ENCODE measurements at places on chromosomes 16 and 17. TPM values are rescaled to one million over a fixed set of nuclear protein-coding genes. Genes with fewer than 3 reads are reported as not detected.

DNA sequence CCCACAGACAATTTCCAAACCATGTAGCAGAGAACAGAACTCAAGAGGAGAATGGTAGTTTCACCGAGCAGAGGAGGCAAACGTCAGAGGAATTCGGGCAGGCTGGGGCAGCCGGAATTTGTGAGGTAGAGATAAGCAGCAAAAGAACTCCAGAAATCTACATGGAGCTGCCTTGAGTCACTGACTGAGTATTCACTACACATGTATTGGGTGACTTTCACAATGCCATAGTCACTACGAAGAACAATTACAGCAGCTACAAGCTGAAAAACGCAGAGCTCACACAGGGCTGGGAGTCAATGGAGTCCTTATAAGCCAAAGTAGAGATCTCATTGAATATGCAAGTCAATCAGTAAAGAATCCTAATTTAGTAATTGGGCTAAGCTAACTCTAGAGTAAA lies 13.4 kb downstream of the CMC2 start:
- peak; percentile 48 for ATAC-seq

DNA sequence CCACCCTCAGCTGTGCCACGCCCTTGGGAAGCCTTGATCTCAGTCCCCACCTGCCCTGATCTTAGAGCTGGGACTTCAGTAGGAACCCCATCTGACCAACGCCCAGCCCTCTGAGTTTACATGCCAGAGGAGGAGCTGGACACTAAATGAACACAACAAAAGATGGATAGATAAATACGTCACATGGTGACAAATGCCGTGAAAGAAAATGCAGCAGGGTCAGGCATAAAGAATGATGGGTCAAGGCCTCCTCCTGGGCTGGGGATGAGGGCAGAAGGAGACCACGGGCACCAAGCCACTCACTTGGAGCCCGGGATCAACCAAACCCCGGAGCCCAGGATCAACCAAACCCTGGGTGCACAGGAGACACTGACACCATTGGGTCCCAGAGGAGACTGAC lies 354.9 kb downstream of the C16orf95 start:
- ATAC-seq: no peak

KRT20 gene
- not detected for total RNA-seq

ERAL1 gene
- total RNA-seq: 29.1 TPM

DNA sequence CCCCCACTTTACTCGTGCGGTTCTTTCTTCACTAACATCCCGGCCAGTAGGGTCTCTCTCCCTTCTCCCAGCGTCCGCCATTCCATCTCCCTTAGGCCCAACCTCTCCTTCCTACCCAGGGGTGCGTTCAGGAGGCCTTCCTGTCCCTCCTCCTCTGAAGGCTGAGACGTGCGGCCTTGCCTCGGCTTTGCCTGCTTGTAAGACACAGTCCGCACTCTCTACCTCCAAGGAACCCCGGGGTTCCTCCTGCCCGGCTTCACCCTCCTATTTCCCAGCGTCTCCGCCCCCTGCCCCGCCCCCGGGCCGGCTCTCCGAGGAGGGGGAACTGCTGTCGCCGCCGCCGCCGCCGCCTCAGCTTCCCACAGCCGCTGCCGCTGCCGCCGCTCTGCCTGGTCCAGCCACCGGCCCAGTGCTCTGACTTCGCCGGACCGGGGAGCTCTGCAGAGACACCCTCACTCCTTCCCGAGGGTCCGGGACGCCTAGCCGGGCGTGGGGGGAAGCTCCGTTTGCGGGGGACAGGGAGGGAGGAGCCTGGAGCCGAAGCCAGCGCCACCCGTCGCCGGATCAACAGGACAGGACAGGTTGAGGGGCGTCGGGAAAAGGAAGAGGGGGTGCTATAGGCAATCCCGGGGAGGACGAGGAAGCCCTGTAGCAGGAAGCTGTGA lies 1.2 kb upstream of the FGF11 start:
- peak; percentile 5 for ATAC-seq

WDR59 gene
- total RNA-seq: 21.7 TPM

EVPL gene
- 0.21 TPM for total RNA-seq

- no peak for ATAC-seq
Observed at GRCh38 chr17:50539762-50540559, 7.0 kb upstream of the SPATA20 start.

DNA sequence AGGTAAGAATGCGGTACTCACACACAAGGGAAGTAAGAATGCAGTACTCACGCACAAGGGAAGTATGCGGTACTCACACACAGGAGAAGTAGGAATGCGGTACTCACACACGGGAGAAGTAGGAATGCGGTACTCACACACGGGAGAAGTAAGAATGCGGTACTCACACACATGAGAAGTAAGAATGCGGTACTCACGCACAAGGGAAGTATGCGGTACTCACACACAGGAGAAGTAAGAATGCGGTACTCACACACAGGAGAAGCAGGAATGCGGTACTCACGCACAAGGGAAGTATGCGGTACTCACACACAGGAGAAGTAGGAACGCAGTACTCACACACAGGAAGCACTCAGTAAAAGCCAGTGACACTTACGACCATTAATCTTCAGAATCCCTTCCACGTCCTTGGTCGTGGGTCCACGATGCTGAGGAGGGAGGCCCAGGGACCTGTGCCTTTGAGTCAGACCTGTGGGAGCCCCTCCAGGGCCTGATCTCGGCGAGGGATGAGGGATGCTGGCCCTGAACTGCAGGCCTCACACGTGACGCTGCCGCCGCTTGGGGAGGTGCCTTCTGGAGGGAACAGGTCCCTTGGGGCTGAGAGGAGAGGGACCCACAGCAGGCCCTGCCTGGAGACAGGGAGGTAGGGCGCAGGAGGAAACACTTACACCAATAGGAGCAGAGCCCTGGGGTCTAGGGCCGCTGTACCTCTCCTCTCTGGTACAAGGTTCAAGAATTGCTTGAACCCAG lies 20.2 kb downstream of the ABR start:
- ATAC-seq: no peak

DNA sequence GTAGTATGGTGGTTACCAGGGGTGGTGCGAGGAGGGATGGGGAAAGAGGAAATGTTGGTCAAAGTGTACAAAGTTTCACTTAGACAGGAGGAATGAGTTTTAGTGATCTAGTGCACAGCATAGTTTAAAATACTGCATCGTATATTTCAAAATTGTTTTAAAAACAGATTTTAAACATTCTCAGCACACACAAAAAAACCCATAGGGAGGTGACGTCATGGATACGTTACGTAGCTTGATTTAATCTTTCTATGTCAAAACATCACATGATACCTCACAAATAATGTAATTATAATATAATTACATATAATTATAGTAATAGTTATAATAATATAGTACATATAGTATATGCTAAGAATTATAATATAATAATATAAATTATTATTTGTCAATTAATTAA lies 614.2 kb downstream of the TMEM114 start:
- ATAC-seq: no peak

HOXB6 gene
- total RNA-seq: 36.2 TPM

HBA1 gene
- total RNA-seq: 6.5 TPM

DNA sequence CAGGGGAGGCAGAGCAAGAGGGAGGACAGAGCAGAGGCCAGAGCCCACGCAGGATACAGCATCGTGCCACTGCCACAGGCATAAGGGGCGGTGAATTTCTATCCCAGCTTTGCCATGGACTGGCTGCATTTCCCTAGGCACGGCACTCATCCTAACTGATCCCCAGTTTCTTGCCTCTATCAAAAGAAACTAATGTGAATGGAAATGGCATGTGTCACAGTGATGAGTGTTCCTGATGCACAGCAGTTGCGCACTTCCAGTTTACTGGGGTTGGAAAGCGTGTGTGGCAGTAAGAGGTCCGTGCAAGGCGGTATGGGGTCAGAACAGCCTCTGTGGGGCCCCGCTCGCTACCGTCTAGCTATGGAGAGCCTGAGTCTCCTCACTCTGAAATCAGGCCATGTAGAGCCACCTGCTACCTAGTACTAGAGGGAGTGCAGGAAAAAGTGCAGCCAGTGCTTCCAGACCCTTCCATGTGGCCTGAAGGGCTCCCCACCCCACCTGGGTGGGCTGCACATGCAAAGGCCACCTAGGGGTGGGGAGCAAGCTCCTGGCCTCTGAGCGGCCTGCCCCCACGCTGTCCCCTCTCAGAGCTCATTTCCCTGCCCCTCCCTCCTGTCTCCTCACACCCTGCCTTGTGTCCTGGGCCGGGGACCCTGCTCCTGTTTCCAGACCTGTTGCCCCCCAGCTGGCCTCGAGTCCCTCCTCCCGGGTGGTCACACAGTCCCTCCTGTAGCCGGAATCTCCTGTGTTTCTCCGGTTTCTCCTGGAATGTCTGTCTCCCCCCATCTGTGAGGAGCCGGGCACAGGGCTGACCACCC lies 5.0 kb upstream of the KCNJ18 start:
- ATAC-seq: no peak

GRCh38 chr17:48153691-48154358 lies 46.3 kb downstream of the SNX11 start:
- ATAC-seq: peak; percentile 75

ABCA8 gene
- total RNA-seq: 0.05 TPM

HS3ST3B1 gene
- 5.7 TPM for total RNA-seq

DNA sequence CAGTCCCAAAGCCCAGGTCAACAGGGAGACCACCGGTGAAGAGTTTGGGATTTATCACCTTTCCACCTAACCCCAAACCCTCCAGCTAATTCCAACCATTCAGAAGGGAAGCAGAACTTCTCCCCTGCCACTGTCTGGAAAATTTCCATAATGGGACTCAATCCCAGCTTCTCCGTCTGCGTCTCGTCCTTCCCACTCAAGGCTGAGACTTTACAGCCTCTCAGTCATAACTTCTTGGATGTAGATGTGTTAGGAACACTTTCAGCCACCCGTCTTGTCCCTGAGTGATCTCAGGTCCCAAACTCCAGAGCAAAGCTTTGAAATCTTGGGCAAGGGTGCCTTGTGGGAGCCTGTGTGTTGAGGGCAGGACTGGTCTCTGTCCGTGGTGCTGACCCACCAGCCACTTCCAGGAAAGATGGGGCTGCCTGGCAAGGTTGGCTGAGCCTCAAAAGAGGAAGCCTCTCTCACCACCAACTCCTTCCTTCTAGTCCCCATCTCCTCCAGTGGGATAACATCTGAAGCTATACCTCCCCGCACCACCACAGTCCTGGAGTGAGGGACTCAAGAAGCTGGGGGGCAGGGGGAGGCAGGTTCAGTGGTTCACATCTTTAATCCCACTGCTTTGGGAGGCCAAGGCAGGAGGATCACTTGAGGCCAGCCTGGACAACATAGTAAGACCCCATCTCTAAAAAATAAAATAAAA lies 9.3 kb downstream of the GAS2L2 start:
- ATAC-seq: no peak

Measured in motor neuron (in vitro differentiated cells).